ENCODE measurements at places on chromosomes 5 and 9. TPM values are rescaled to one million over a fixed set of nuclear protein-coding genes. Genes with fewer than 3 reads are reported as not detected.

GRCh38 chr5:138724470-138725146, 28.6 kb upstream of the CTNNA1 start:
- no peaks in the 10 kb centered on the region for H3K36me3 ChIP-seq
- H3K27ac ChIP-seq: no peak overlapping the region
- H3K27me3 ChIP-seq: peaks cover 25% of the 10 kb centered on the region

DNA sequence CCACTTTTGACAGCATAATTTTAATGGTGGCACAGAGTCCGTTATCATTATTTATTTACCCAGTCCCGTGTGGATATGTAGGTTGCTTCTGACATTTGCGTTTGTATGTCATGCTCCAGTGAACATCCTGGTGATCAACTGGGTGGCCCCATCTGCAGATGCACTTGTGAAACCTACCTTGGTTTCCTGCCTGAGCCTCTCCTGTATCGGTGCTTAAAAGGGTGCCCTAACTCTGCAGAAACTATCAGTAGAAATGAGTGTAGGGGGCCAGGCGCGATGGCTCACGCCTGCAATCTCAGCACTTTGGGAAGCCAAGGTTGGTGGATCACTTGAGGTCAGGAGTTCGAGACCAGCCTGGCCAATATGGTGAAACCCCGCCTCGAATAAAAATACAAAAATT, 92.1 kb upstream of the IER5L start:
- H3K4me1 ChIP-seq: peaks cover 21% of the 10 kb centered on the region
- no peak overlapping the region for H3K4me3 ChIP-seq
- no peaks in the 10 kb centered on the region for H3K27me3 ChIP-seq
- DNase-seq: peak; percentile 81
- H3K36me3 ChIP-seq: no peaks in the 10 kb centered on the region
- no peak overlapping the region for H3K27ac ChIP-seq

- H3K4me3 ChIP-seq: no peak overlapping the region
- H3K27me3 ChIP-seq: peaks cover 14% of the 10 kb centered on the region
- no peaks in the 10 kb centered on the region for H3K36me3 ChIP-seq
- H3K4me1 ChIP-seq: no peaks in the 10 kb centered on the region
Observed at GRCh38 chr5:171776770-171777759, 8.6 kb upstream of the SMIM23 start.

DNA sequence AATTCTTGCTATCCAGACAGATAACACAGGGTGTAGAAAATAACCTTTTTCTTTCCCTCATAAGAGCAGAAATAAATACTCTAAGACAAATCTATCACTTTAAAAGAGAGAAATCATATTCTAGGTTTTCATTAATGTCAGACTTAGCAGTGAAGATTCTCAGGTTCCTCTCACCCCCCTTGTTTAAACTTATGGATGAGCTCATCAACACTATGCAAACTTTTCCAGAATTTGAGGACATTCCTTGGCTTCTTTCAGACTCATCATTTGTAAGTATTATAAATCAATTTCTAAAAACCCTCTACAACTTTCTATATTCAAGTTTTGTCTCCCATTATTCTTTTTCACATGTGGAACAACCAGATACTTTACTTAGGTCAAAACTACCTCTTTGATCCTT, 374.9 kb upstream of the TRPC7 start:
- H3K27ac ChIP-seq: no peak overlapping the region
- H3K4me3 ChIP-seq: no peak overlapping the region
- no peaks in the 10 kb centered on the region for H3K4me1 ChIP-seq
- no peaks in the 10 kb centered on the region for H3K36me3 ChIP-seq
- no peak for DNase-seq

DNA sequence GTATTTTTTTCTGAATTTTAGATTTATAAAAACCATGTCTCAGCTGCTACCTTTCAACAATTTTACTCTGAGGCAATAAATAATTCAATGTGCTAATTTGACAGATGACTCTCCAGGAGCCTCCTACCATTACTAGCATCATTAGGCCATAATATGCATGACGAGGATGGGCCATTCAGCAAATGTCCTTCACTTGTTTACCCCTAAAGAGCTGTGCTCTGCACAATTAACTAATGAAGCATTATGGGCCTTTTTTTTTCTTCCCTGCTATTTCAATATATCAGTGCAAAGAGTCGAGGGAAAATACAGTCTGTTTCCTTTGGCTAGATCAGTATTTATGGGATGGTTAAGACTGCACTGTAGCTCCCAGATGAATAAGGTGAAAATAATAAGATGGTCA, 627.2 kb downstream of the ISL1 start:
- no peaks in the 10 kb centered on the region for H3K4me1 ChIP-seq
- H3K27ac ChIP-seq: no peak overlapping the region
- DNase-seq: no peak

DNA sequence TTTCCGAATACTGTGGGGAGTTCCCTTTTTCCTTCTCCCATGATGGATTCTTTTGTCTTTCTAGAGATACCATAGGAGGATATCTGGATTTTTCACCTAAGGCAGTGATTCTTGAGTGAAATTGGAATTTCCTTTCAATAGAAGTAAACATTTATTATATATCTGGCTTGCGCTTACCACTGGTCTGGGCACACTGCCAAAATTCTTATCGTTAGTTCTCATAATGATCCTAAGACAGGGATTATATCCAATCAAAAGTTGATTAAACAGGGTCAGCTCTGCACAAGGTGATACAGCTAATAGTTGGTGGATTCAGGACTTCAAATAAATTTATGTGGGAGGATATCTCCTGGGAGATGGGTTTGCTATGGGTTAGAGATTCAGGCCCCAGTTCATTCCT, 9.6 kb downstream of the TLE4 start:
- peak overlapping the region; percentile 60 for H3K27ac ChIP-seq
- peaks cover 81% of the 10 kb centered on the region for H3K4me1 ChIP-seq
- H3K36me3 ChIP-seq: no peaks in the 10 kb centered on the region
- peak overlapping the region; percentile 53 for H3K4me3 ChIP-seq

- H3K27ac ChIP-seq: no peak overlapping the region
- H3K4me1 ChIP-seq: no peaks in the 10 kb centered on the region
- no peak overlapping the region for H3K4me3 ChIP-seq
- H3K36me3 ChIP-seq: no peaks in the 10 kb centered on the region
- DNase-seq: peak; percentile 60
Observed at GRCh38 chr9:131799177-131799823, 59.4 kb upstream of the RAPGEF1 start.

DNA sequence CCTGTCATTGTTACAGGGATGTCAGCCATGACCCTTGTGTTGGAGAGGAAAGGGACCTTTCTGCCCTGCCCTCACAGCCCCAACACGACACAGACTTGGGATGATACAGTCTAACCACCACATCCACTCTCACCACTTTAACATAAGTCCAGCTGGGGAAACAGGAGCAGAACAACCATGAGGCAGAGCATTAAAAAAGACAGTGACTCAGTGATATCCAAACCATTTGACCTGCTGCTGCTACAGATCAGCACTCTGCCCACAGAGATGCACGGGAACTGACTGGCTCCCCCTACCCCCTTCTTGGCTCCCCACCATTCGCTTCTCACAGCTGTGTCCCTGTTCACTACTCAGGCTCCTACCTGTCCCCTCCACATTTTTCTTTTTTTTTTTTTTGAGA, 458.6 kb downstream of the ZNF608 start:
- no peak for DNase-seq
- no peak overlapping the region for H3K4me3 ChIP-seq
- no peaks in the 10 kb centered on the region for H3K36me3 ChIP-seq
- no peaks in the 10 kb centered on the region for H3K4me1 ChIP-seq
- H3K27me3 ChIP-seq: no peaks in the 10 kb centered on the region

DNA sequence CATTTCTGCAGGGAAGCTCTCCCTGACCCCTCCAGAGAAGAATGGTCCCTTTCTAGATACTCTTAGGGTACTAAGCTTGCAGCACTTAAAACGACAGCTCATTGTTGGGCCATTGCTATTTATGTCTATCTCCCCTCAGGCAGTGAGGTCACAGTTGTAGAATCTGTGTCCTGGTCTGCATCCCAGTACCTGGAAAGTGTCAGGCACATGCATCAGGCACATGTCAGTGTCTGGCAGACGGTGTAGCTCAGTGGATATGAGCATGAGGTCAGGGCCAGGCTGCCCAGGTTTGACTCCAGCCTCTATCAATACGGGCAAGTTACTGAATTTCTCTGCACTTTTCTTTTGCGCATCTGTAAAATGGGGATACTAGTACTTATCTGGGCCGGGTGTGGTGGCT, 22.2 kb upstream of the EEIG1 start:
- no peaks in the 10 kb centered on the region for H3K27me3 ChIP-seq
- no peak for DNase-seq

DNA sequence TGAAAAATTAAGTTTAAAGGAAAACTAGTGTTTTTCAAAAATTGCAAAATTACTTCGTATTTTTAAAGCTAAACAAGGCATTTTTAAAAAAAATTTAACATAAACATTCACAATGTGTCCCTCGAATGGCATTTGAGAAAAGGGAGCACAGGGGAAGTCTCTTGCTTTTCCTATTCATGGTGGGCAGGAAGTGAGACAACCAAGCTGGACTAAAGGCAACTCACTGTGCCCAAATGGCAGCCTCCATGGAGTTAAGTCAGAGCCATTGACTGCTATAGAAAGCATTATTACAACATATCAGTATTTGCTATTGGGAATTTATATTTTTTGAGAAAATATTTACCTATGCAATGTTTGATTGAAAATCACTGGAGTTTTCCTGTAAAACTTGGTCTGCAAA, 8.3 kb downstream of the HNRNPH1 start:
- H3K27ac ChIP-seq: no peak overlapping the region
- H3K36me3 ChIP-seq: peaks cover 77% of the 10 kb centered on the region
- DNase-seq: no peak
- no peaks in the 10 kb centered on the region for H3K27me3 ChIP-seq

DNA sequence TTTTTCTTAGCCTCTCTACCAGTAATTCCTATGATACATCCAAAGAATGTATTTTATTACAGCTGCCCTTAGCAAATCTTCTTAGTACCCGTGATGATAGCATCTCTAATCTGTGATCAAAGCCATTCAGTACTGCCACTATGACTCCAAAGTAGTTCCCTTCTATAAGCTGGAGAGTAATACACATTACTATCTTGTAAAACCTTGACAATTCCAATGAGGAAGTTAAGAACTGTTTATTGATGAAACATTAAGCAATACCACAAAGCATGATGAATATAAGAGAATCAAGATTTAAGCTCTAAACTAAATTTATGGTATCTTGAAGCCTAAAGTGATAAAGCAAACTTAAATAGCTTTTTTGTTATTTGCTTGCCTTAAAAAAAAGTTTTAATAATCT, 86.1 kb downstream of the SMIM23 start:
- no peak for DNase-seq
- no peak overlapping the region for H3K27ac ChIP-seq
- H3K27me3 ChIP-seq: no peaks in the 10 kb centered on the region
- no peaks in the 10 kb centered on the region for H3K4me1 ChIP-seq
- no peak overlapping the region for H3K4me3 ChIP-seq

DNA sequence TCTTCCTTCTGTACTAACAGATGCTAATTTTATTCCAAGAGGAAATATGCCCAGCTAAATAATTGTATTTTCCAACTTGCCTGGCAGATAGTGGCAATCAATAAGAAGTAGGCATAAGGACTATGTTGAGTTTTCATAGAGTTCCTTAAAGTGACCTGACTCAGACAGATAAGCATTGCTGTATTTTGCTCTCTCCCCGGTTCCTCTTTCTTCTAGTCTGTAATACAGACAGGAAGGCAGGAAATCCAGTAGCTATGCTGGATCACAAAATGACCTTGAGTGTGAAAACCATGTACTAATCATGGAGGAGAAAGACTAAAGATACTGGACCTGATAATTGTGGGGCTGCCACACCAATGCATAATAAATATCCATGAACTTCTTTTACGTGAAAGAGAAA, 701.7 kb downstream of the CETN3 start:
- H3K4me1 ChIP-seq: no peaks in the 10 kb centered on the region
- H3K27me3 ChIP-seq: no peaks in the 10 kb centered on the region

DNA sequence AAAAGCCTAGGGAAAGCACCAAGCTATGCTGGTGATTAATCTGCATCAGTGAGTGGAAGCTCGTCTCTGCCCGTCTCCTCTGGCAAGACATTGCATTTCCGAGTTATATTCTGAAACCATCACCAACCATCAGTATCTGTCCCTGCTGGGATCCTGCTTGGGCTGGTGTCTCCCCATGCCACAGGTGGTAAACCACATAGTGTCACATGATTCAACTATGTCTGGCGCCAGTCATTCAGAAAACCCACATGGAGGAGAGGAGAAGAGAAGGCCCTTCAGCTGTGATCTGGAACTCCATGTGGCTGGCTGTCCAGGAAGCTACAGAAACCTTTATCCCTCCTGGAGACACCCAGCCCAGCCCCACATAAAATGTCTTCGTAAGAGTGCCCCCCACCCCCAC, 4.8 kb downstream of the IL9 start:
- H3K36me3 ChIP-seq: no peaks in the 10 kb centered on the region
- peak; percentile 85 for DNase-seq
- H3K27me3 ChIP-seq: peaks cover 22% of the 10 kb centered on the region

DNA sequence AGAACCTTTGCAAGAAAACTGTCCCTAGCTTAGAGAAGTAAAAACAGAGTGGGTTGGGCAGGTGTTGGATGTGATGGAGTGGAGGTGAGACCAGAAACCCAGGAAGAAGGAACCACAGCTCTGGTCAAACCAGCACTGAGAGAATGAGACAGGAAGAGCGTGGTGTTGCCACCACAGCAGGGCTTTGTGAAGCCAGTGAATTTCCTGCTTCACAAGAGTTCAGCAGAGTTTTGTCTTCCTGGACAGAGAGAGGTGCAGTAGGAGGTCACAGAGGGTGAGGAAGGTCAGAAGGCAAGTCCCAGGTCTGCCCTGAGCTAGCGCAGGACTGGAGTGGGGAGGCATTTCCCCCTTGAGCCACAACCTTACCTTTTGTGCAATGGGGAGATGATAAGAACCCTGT, 2306.2 kb upstream of the ACO1 start:
- H3K4me1 ChIP-seq: peaks cover 19% of the 10 kb centered on the region
- H3K4me3 ChIP-seq: no peak overlapping the region
- H3K27ac ChIP-seq: no peak overlapping the region
- no peak for DNase-seq
- H3K27me3 ChIP-seq: no peaks in the 10 kb centered on the region

- no peaks in the 10 kb centered on the region for H3K27me3 ChIP-seq
- no peak overlapping the region for H3K4me3 ChIP-seq
- peak overlapping the region; percentile 38 for H3K27ac ChIP-seq
- DNase-seq: no peak
Observed at GRCh38 chr9:89453452-89453851, 44.5 kb downstream of the SEMA4D start.

Gene SPATA31C1
- total RNA-seq: not detected

Gene URM1
- 50.0 TPM for total RNA-seq

Gene CDH6
- total RNA-seq: not detected

Gene PAEP
- total RNA-seq: not detected

Gene CDX1
- not detected for total RNA-seq

Gene STK10
- total RNA-seq: 98.2 TPM

Gene ZDHHC12
- total RNA-seq: 65.8 TPM

Gene PTGES
- total RNA-seq: not detected

Gene DRD1
- not detected for total RNA-seq

Gene PCA3
- total RNA-seq: not detected

Data from activated CD4-positive, alpha-beta memory T cell treated with anti-CD3 and anti-CD28 coated beads for 36 hours (primary cell).